ENCODE measurements at places on chromosomes 3 and 15.
A peak's percentile ranks its signal among the peaks of the same experiment; 100 is the strongest.

DNA sequence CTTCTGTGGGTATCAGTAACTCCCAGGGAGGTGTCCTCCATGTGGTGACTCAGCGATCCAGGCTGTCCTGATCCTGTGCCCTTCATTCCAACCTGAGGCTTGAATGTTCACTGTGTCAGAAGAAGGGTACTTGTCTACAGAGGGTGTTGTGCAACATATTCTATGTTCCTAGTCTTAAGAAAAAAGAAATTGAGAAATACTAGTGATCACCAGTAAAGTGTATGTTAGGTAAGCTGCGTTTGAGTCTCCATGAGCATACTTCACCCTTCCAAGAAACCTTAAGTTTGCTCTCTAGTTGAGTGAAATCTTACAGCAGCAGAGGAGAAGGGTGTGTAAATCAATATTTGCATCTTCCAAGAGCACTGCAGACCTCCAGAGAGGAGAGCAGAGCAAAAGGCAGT lies 122.2 kb upstream of the SLC24A5 start:
- DNase-seq, result no peak

- no peak for DNase-seq
Measured at GRCh38 chr15:50315814-50316630, 39.0 kb downstream of the GABPB1 start.

DNA sequence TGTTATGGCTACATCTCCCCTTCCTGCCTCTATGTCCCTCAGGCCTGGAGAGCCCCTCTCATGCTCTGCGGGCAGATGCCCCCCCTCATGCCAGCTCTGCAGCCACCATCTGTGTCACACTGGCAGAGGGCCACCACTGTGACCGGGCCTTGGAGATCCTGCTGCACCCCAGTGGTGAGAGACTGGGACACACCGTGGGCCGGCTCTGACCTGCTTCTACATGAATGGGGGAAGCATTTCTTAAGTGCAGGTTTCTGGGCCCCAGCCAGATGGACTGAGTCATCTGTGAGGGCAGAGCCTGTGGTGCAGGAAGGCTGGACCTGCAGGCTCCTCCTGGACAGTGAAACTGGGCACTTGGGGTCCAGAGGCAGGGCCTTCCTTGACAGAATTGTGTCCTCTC lies 4.8 kb downstream of the VWA5B2 start:
- no peak for DNase-seq

GRCh38 chr15:78077053-78077870 lies at the start of gene TBC1D2B:
TSS of gene TBC1D2B (minus strand) at chr15:78077711. CDS start at chr15:78077652, 59 bp downstream.
- peak; percentile 44 for DNase-seq

GRCh38 chr3:149118724-149119123 lies 10.7 kb upstream of the HPS3 start:
- no peak for DNase-seq

DNA sequence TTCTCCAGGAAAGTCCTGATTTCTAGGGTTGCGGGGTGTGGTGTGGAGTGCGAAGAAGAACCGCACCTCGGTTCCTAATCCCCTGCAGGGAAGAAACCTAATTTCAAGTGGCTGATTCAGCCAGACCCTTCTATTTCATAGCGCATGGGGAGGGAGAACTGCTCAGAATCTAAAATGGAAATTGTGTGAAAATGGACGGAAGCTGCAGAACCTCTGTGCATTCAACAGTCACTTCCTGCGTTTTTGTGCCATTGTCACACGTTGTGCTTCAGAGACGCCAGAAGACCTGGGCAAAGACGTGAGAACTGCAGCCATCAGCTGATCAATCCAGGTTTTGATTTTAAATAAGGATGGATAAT lies 1.2 kb downstream of the SIDT1 start:
- DNase-seq, result peak; percentile 7

DNA sequence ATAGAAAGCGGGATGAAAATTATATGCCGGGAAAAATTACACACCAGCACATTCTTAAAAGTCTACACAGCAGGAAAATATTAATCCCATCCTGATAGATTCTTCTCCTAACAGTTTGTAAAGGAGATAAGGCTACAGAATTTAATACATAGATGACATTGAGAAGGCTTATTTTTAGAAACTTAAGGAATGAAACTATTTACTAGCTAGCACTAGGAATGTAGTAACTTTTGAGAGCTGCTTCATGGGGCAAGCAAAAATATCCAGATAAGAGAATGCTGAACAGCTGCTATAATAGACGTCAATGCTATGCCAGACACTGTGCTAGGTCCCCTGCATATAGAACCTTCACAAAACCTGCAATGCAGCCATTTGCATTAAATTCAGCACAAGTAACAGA lies 912.7 kb upstream of the NR2F2 start:
- no peak for DNase-seq

DNA sequence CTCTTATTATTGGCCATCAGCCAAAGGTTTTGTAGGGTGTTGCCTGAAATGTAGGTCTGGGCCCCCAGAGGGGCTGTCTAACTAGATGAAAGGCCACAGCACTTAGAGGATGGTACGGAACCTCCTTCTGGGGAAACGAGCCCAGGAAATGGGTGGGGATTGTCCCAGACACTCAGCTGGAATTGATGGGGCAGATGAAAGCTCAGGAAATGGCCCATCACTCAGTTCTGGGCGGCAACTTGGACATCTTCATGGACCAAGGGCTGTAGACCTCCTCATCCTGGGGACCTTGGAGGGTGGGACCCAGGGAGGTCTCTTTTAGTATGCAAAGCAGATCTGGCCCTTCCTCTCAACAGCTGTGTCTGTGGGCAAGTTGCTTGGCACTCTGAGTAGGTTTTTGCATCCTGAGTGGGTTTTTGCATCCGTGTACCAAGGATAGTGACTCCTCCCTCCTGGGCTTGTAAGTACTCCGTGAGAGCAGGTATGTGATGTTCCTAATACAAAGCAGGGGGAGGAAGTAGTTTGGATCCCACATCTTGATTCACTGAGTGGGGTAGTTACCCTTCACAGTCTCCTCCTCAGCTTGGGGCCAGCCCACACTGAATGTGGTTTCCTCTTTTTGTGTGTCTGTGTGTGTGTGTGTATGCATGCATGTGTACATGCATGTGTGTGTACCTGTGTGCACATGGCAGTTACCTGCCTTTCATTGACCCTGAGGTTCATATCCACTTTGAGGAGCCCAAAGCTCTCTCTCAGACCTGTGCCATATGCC lies 292.0 kb downstream of the RPLP1 start:
- DNase-seq, result no peak

GRCh38 chr3:169774186-169774585 lies 990 bp downstream of the MYNN start:
- no peak for DNase-seq

DNA sequence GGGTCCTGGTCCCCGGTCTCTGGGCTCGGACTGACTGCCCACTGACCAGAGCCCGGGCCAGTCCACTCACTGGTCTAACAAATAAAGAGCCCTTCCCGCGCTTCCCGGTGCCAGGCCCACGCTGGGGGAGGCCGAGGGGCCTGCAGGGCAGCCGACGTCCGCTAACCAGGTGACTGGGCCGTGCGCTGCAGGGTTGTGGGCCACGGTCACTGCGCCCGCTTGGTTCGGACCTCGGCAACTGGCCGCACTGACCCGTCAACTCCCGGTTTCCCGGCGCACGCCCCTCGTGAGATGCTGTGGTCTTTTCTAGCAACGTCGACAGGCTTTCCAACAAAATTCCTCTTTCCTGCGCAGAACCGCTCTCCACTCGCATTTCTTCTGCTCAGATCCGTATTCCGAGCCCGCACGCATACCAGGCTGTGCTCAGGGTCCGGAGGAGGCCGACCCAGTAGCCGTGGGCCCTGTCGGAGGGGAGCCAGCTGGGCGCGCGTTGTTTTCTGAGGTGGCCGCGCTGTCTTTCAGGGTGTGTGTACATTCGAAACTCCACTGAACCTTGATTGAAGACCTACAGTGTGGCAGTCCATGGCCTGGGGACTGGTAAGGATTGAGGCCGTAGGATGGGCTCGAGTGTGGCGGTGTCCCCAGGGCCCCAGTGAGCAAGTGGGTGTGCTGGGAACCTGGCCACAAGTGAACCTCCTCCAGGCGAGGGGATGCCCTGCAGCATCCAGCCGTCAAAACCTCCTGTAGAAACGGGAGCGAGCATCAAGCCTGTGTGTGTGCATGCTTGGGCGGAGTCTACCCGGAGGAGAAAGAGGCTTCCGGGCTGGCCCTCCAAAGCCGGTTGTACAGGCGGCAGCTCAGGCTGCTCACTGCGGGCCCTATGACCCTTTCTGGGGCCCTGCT lies 875 bp upstream of the NT5DC2 start:
- DNase-seq, result no peak

DNA sequence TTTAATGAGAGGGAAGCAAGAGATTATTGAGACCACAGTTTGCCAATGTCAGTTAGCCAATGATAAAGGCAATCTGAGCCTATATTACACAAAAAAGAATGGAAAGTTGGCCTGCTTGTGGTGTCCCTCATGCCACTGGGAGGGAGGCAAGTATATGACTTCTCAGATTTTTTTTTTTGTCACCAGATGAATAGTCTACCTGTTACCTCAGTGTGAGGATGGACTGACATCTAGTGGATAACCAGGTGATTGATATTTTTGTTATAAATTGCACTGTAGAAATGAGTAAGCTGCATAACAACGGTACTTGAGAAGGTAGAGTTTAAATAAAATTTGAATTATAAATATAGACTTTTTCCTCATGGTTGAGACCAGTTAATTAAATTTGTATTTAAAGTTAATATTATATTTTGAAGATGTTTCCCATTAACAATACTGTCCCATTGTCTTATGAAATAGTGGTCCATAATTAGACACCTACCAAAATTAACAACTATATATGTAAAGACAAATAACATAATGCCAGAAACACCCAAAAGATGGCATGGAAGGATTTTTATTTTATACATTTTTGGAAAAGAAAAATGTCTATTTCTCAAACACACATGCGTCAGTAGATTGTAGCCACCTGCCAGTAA lies 237.8 kb upstream of the GADL1 start:
- DNase-seq, result no peak

DNA sequence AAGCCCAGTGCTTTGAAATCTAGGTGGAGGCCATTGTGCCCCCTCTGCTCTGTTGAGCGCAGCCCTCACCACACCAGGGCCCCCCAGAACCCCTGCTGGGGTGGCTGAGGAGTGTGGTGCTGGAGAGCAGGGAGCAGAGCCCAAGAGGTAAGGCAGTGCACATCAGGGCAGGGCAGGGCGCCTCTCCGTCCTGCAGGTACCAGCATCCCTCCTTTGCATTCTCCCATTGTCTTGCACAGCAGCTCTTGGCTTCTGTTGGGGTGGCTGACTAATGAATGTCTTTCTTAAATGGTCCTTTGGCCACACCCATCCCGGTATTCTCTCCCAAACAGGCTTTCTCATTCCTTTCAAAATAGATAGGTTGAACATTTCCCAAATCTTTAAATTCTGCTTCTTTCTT lies 41.4 kb upstream of the GABRG3 start:
- DNase-seq, result no peak

- no peak for DNase-seq
Measured at GRCh38 chr15:70792171-70792573, 28.8 kb upstream of the UACA start.

GRCh38 chr15:56327721-56328502 lies 37.3 kb upstream of the TEX9 start:
- DNase-seq, result no peak

GRCh38 chr3:112334691-112335433 lies 1.9 kb downstream of the CD200 start:
- no peak for DNase-seq

- DNase-seq, result no peak
Measured at GRCh38 chr15:74830868-74831267, 4.4 kb downstream of the CPLX3 start.

DNA sequence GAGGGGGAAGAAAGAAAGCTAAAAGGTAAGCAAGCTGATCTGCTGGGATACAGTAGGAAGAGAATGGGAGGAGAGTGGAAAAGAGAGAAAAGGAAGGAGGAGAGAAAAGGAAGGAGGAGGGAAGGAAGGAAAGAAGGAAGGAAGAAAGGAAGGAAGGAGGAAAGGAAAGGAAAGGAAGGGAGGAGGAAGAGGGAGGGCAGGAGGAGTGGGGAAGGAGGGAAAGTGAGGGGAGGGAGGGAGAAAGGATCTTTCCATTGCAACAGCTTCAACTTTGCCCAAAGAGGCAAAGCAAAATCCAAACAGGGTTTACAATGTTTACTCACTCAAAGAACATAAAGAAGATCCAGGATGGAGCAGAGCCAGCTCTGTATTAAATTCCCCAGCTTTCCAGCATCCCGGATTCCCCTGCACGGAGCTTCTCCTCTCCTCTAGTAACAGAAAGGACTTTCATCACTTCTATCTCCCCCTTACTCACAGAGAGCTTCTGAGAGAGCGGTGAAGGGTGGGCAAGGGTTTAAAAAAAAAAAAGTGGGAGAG lies 494.2 kb upstream of the PROK2 start:
- no peak for DNase-seq

GRCh38 chr3:132404276-132404675 lies 13.0 kb upstream of the DNAJC13 start:
- DNase-seq, result no peak

- DNase-seq, result no peak
Measured at GRCh38 chr3:183809270-183809669, 16.1 kb downstream of the MAP6D1 start.

GRCh38 chr3:40191850-40192448 lies 117.6 kb upstream of the EIF1B start:
- peak; percentile 16 for DNase-seq

- no peak for DNase-seq
Measured at GRCh38 chr3:61425356-61425755, 136.0 kb upstream of the PTPRG start.

Data from activated CD8-positive, alpha-beta memory T cell treated with anti-CD3 and anti-CD28 coated beads for 4 hours (primary cell).